ENCODE measurements at places on chromosomes 3 and 15.

DNA sequence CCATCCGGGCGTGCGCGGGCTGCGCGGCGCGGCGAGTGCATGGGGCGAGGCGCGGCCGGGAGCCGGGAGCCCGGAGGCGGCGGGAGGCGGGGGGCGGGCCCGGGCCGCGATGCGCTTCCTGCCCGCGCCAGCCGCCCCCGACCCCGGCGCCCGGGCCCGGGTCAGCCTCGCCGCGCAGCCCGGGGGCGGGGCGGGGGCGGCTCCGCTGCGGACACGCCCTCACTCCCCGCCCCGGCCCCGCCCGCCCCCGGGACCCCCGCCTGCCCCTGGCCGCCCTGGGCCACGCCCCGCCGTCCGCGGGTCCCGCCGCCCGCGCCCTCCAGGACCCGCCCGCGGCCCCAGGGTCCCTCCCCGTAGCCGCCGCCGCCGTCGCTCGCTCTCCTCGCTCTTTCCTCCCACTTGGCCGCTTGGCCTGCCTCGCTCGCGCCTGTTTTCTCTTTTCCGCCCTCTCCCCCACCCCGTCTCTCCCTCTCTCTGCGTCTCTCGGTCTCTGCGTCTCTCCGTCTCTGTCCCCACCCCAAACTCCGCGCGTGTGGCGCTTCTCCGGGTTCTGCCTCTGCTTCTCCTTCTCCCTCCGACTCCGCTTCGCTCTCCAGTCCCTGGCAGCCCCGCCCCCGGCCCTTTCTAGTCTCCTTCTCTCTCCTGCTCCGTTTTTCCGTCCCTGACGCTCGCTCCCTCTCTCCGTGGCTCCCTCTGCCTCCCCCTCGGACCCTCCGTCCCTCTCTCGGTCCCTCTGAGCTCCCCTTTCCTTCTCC lies at the start of gene PLXND1:
Gene PLXND1 (minus strand): TSS at position 41 of the 755 bp plus-strand sequence. CDS start 37 bp downstream, at position 4.
- peak; percentile 92 for DNase-seq

DNA sequence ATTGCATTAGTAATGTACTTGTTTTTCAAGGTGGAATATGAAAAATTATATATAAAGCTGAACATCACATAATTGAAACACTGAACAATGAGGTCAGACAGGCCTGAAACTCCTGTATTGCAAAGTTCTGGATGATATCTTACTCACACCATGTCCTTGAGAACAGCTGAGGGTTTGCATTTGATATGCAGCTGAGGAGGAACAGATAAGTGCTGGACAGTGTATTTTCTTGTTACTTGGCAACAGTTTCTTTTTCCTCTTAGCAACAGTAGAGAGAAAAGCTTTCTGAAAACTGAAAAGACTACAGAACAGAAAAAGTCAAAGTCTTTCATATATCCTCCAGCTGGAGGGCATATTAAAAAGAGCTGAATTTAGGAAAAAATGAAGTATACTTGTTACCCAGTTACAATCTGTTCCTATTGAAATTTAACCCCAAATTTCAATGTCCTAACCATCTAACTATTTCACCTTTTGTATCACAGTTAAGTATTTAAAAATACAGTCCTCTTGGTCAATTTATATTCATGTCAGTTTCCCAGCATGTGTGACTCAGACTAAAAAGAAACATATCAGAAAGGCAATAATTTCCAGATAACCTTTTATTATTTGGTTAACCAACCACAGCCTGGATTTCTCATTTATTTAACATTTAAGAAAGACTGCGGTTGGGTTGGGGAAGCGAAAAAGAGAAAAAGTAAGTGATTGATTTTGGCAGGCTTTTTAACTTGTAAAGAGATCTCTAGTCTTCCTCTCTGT lies 733.0 kb upstream of the DPPA4 start:
- DNase-seq: peak; percentile 16

GRCh38 chr3:62496503-62496902 lies 123.2 kb upstream of the FEZF2 start:
- no peak for DNase-seq

DNA sequence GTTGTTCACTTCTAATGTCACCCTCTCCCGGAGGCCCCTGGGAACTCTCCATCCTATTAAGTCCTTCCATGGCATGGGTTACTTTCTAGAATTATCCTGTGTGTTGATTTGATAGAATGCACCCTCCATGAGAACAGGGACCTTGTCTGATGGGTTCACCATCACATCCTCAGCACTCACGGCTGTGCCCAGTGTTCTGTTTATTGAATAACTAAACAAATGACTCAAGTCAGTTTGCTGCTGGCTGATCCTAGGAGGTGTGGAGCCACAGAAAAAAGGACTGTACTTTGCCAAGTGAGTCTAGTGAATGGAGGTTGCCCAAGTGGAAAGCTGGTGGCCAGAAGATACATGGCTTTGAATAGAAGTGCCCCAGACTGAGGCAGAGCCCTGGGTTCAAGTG lies 48.5 kb upstream of the RAB6B start:
- DNase-seq: peak; percentile 19

- peak; percentile 29 for DNase-seq
Measured at GRCh38 chr15:99507504-99508310, 58.1 kb upstream of the MEF2A start.

- peak; percentile 58 for DNase-seq
Measured at GRCh38 chr3:196440041-196440537, 7.9 kb upstream of the UBXN7 start.

GRCh38 chr3:178699810-178700209 lies 163.6 kb downstream of the KCNMB2 start:
- DNase-seq: no peak

DNA sequence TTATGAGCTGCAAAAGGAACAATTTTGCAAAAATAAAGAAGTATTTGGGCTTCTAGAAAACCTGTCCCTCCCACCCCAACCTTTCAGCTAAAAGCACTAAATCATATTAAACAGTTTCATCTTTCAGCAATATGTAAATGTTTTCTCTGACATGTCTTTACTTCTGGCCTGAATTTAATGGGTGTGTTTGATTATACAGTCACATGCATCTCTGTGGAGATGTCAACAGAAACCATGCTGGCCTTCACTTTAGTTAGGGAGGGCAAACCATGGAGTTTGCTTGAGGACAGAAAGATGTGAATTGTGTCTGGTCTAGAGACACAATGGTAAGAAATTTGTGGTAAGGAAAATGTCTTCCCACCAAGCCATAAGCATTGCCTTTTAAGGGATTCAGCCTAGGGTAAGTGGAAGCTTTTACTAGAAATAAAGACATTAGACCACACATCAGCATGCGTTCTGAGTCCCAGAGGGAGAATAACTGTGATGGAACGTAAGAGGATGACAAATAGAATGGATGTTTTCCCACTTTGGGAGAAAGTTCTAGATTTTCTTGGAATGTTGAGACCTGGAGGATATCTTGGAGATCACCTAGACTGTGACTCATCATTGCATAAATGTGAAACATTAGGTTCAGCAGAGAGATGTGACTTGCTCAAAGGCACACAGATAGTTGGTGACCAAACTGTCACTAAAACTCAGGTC lies 68.9 kb downstream of the ST8SIA2 start:
- no peak for DNase-seq

DNA sequence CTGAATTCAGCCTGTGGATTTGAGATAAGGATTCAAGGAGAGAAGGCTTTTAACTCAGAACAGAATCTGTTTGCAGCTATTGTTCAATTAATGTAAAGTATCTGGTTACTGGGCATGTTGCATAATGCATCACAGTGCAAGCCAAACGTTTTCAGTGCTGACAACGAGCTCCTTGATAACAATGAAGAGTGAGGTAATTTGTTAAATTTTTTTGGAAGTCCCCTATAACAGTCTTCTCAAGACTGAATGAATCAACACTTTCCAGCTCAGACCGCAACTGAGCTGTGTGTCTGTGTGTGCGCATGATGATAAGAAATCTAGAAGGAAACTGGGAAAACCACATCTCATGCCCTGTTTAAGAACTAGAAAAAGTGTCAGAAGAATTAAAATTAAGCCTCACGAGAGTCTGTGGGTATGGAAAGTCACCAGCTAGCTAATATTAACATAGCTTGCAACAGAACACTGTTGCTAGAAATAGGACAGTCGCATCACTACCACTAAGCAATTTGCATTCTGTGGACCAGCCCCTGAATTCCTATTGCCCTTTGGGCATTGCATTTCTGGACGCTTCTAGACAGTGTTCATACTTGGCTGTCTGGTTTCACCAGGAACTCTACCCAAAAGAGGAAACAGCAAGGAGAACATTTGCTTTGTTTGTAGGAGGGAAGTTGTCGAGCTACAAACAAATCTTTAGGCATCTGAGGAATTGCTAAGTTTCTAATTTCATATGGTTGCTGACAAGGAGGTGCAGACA lies 43.7 kb upstream of the ATP2C1 start:
- DNase-seq: no peak

GRCh38 chr3:18968120-18968519 lies 180.2 kb upstream of the KCNH8 start:
- DNase-seq: no peak

DNA sequence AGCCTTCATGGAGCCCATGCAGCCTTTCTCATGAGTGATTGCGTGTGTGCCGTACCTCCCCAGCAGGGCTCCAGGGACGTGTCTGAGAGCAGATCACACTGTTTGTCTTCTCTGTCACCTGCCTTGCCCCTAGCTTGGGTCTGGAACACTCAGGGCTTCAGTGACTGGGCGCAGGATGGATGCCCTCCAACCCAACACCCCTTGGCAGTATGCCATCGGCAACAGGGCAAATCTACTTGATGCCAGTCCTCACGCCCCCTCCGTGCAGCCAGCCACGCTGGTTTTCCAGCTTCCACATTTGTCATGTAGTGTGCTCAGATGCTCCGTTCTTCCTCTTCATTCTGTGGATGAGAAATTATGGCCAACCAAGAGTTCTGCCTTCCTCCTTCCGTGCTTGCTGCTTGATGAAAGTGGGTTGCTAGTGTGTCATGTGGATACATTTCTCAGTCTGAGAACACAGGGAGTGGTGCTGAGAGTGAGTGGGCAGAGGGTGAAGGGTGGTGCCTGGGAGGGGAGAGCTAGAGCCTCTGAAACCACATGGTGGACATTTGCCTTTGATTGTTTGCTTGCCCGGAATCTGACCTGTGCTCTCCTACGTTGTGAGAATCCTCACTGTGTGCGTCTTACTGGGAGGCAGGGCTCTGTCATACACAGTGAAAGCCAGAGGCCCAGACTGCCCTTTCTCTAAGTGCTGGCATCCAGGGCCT lies 97.2 kb downstream of the FAM43A start:
- DNase-seq: peak; percentile 43

GRCh38 chr15:55774113-55774970 lies 31.4 kb upstream of the PRTG start:
- DNase-seq: peak; percentile 40

DNA sequence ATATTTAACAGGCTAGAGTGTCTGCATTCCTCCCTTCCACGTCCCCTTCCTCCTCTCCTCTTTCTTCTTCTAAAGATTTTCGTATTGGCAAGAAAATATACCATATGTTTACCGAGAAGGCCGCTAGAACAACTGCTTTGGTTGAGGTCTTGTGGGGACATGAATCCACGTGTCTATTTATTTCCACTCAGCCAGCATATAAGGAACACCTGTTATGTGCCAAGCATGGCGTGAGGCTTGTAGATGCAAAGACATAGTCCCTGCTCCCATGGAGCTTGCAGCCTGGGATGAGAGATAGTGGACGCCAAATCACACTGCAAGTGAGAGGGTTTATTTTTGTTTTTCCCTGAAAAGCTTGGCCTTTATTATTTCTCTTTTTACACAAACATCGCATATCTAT lies 57.1 kb downstream of the SLC7A14 start:
- DNase-seq: no peak

DNA sequence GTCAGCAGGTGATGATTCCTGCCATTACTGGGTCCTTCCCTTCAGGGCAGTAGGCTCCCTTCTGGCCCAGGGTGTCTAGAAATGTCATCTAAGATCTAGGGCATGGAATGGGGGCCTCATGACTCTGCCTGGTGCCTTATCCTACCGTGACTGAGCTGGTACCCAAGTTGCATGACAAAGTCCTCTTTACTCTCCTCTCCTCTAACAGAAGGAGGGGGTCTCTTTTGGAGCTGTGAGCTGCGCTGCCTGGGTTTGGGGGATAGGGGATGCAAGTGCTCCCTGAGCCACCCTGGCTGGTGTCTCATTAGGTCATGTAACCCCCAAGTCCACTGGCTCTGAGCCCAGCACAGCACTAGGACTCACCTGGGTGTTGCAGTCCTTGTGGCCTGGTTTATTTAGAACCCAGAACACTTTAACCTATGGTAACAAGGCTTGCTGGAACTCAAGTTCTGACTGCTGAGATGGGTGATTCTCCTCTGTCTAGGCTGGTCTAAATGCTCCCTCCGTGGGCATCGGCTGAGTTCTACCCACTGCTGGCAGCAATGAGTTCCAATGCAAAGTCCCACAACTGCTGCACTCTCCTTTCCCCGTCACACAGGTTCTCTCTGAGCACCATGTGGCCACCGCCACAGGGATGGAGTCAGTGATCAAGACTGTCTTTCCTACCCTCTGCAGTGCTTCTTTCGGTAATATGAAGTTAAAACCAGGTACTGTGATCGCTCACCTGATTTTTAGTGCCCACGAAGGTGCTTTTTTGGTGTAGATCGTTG lies 34.0 kb downstream of the XXYLT1 start:
- no peak for DNase-seq

GRCh38 chr3:61948699-61949305 lies 387.4 kb downstream of the PTPRG start:
- DNase-seq: no peak

DNA sequence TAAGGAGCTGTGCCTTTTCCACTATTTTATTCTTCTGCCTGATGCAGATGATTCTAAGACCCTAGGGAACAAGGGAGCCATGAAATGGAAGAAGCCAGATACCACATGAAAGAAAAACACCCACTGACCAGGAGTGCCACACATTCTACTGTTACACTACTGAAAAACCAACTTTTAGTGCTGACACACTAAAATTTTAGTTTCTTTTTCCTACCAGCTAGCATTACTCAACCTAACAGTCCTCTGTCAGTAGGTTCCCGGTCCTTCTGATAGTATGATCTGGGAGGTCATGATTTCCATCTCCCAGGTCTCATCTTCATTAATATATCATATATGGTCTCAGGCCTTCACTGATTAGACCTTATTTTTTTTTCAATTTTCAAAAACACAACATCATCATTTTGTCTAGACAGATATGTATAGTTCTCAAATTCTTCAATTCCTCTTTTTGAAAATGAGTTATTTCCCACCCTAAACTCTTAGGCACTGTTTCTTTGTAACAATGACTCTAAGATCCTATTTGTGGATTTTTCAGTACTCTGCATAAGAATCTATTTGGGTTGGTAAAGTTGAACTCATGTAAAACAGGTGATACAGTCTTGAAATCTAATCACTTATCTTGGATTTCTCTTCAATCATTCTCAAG lies 321.8 kb downstream of the CTNNB1 start:
- no peak for DNase-seq

DNA sequence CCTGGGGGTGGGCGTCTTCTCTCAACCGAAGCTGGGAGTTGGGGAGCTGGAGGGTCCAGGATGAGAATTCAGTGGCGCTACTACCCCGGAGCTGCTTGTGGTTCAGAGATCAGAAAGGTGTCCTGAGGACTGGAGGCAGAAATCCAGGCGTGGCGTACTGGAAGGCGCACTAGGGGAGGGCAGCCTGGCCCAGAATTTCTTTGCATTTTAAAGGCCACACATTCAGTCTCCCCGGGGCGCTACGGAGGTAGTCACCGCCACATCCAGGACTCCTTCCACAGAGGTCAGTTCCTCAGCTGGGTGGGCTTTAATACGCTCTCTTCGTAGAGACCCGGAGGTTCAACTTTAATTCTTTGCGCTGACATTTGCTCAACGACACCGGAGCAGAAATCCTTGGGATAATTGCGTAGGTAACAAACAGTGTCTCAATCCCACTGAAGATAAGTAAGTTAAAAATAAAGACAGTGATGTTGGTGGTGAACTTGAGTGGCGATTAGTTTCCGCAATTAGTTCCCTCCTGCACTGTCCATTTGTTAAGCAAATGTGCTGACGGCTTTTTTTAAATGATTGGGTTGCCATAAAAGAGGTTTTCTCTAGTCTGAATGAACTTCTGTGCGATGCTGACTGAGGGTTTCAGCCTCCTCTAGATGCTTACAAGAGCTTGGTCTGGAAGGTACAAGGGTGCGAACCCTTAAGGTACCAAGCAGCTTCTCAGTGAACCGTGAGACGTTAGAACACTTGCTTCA lies 535 bp downstream of the MCTP2 start:
- DNase-seq: peak; percentile 6

All from AG08395 (cell line).